ENCODE measurements at places on chromosomes 4 and X.
A peak's percentile ranks its signal among the peaks of the same experiment; 100 is the strongest.

GRCh38 chr4:108191269-108191914 is 22.7 kb upstream of the LEF1 start:
- no peak for DNase-seq

- DNase-seq = no peak
Observed at GRCh38 chr4:105470766-105471165, 3.1 kb downstream of the PPA2 start.

- DNase-seq = no peak
Observed at GRCh38 chr4:37588150-37588549, 98.0 kb downstream of the RELL1 start.

DNA sequence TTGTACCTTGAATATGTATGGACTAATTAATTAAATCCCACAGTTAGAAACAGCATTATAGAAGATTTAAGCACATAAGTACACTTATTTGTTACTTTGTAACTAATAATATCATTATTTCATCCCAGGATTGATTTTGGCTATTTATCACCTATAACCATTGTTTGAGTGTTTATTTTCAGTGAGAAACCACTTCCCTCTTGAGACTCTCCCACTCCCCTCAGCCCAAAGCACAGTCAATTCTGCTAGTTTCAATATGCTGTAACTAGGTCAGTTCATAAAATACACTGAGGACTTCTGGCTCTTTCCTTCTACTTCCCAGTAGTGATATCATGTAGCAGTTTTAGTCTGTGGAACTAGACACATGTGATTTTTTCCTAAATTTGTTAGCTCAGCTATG is 16.3 kb downstream of the OFD1 start:
- DNase-seq = no peak

DNA sequence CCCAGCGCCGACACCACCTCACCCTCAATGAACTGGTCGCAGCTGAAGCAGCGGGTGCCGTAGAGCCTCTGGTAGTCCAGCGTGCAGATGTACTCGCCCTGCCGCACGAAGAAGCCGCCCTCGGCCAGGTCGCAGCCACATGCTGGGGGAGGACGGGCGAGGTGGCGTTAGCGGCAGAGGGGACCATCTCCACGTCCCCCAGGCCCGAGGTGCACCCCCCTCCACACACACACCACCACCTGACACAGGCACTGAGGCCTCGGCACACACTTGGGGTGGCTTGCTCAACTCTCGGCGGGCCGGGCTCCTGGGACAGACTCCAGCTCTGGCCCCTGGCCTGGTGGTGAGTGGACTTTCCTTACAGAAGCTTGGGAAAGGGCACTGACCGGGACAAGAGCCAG is 61.5 kb downstream of the ABLIM2 start:
- DNase-seq = no peak

GRCh38 chr4:40316782-40317635 is 18.1 kb upstream of the CHRNA9 start:
- no peak for DNase-seq

- no peak for DNase-seq
Observed at GRCh38 chr4:90816754-90817153, 689.6 kb downstream of the CCSER1 start.

DNA sequence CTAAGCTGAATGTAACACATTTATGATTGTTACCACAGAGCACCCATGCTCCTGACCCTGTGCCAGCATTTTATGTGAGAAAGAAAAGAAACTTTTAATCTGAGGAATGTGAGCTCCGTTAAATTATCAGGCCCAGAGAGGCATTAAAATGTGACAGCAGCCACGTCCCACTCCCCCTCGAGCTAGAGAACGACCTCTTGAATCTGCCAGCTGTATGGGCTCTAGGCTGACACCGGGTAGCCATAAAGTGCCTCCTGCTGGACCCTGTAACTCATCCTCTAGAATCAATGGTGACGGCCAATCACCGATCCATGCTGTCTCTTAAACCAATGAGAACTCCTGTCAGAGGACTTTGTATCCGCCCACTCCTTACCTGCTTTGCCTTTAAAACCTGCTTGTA is 110.2 kb upstream of the ADRA2C start:
- DNase-seq = no peak

- DNase-seq = no peak
Observed at GRCh38 chr4:95563638-95564337, 15.0 kb upstream of the UNC5C start.

- peak; percentile 30 for DNase-seq
Observed at GRCh38 chrX:1392376-1393068, 609 bp upstream of the SLC25A6 start.

GRCh38 chrX:151004085-151004484 is 20.9 kb downstream of the HMGB3 start:
- no peak for DNase-seq

DNA sequence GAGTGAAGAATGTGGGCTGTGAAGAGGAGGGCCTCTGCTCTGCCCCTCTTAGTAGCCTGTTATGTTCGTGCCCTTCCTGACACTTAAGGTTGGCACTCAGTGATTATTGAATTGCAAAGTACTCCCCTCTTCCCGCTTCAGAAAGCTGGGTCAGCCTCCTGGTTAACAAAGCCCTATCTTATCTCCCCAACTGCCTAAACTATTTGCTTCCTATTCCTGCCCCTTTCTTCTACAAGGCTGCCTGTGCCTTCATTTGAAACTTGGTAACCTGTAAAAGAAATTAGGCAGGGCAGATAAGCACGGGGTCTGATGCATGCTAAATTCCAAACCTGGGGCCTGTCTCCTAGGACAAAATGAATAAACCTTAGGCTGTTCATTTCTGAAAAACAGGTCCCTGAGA is 23.1 kb upstream of the TMEM150C start:
- no peak for DNase-seq

GRCh38 chr4:173252024-173252935 is 81.9 kb downstream of the HMGB2 start:
- DNase-seq = no peak

DNA sequence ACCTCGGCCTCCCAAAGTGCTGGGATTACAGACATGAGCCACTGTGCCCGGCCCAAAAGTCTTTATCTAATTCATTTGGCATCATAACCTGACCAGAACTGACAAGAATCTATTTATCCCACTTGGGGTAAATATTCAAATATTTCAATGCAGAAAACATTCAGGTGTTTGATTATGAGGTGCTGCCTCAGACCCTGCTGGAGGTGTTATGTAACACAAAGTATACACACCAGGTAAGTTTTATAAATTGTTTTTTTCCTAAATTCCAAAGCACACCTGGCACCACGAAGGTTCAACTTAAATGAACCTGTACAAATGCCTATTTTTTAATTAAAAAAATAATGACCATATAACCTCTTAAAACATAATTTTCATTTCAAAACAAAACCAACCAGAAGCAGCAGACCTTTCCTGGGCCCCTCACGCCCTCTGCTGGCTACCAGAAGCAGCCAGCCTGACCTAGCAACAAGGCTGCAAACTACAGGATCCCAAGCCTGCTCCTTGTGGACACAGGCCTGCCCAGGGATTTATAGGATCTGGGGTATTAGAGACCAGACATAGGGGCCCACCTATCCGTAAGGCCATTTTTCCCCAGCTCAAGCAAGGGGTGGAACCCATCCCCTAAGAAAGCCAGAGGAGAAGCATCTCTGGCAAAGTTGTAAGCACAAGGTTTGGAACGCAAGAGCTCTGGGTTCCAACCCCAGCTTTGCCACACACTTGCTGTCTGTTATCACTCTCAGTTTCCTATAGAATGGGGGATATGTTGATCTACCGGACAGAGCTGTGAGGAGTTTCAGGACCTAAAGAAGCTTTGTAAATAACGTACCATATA is 11.7 kb downstream of the OTUD5 start:
- DNase-seq = no peak

DNA sequence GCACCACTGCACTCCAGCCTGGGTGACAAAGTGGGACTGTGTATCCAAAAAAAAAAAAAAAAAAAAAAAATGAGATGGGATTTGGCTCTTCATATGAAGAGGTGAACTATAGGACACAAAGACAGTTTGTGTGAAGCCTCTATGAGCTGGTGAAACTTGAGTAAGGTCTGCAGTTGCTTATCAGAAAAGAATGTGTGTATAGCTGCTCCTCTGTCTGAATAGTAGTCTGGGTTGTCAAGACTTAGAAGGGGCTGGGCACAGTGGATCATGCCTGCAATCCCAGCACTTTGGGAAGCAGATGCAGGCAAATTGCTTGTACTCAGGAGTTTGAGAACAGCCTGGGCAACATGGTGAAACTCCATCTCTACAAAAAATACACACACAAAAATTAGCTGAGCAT is 82.8 kb downstream of the ARSF start:
- no peak for DNase-seq

DNA sequence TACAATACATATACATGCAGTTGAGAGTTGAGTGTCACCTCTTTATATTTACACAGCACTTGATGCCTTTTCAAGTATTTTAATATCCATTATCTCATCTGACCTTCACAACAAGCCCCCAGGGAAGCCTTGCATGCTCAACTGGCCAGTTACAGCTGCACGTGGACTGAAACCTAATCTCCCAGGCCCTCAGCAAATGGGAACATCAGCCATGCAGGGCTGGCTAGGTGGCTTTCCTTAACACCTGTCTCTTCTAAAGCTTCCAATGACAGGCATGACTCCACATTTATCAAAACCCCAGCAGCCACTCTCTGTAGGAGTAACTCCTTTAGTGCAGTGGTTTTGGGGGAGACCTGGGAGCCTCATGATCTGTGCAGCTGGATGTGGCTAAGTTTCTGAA is 56.4 kb downstream of the PHKA2 start:
- DNase-seq = no peak

DNA sequence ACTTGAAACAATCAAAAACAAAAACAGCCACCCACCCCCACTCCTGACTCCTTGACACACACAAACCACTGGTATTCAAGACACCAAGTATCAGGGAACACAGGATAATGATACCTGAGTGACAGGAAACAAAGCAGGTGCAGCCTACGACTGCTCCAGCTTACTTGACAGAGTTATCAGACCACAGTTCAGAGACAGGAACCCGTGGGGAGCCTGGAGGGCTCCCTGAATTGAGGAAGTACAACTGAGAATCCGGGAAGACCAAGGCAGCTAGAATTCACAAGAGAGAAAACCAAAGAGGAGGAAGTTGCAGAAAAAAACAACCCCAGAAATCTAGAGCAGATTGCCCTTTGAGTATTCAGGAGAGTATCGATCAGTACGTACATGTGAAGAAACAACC is 20.5 kb downstream of the COMMD8 start:
- no peak for DNase-seq

All from stimulated activated CD8-positive, alpha-beta memory T cell treated with anti-CD3 and anti-CD28 coated beads, Interleukin-15, amount 100 ng/mL, for 4 hours (primary cell).